ENCODE measurements at places on chromosomes 5 and 9.

DNA sequence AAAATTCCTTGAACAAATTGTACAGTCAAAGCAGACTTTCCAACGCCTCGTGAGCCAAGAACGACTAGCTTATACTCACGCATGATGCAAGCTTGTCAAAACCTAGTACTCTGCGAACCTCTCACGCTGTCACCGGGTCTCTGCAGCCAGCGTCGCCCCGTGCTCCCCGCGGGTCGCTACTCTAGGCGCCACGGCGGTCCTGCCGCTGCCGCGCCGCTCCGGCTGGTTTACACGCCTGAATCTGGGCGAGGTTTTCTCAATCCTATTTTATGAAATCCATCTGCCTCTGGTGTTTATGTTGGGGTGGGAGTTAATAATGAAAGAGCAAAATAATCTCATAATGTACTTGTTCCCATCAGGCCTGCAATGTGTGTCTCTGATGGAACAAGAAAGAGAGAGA lies 90.9 kb downstream of the SV2C start:
- no peak for DNase-seq

DNA sequence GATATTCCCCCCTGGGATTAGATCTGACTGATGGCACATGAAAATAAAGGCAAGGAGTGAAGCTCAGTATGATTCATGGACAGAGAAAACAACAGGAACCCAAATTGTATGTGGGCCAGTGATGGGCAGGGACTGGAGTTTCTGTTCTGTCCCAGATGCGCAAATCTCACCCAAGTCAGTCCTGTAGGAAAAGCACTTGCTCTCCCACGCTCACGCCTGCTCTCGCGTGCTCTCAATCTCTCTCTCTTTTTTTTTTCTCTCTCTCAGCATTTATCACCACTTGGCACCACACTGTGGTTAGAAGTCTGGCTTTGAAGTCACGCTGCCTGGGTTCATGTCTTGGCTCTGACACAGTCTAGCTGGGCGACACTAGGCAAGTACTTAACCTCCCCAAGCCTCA lies 106.5 kb upstream of the LRRTM2 start:
- no peak for DNase-seq

DNA sequence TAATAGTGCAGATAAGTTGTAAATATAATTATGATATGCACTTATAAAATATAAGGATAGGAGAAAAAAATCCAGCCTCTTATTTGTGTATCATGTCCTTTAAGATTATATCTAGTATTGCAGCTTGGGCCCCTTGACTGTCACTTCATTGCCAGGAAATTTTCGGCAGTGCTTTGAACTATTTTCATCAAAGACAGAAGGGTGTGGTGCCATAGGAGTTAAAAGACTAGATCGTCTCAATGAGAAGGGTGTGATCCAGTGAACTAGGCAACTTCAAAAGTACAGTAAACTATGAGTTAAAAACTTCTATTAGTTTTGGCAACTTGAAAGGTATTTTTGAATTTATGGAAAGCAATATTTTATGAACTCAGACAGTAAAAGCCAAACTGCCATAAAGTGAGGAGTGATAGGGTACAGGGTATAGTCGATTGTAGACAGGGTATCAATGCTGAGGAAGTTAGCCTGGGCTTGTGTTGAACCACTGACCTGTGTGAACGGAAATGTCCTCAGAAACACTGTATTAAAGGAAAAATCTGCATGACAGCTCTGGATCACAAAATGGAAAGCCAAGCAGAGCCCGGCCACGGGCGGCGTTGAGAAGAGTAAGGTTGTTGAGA lies 48.6 kb upstream of the IZUMO3 start:
- no peak for DNase-seq

DNA sequence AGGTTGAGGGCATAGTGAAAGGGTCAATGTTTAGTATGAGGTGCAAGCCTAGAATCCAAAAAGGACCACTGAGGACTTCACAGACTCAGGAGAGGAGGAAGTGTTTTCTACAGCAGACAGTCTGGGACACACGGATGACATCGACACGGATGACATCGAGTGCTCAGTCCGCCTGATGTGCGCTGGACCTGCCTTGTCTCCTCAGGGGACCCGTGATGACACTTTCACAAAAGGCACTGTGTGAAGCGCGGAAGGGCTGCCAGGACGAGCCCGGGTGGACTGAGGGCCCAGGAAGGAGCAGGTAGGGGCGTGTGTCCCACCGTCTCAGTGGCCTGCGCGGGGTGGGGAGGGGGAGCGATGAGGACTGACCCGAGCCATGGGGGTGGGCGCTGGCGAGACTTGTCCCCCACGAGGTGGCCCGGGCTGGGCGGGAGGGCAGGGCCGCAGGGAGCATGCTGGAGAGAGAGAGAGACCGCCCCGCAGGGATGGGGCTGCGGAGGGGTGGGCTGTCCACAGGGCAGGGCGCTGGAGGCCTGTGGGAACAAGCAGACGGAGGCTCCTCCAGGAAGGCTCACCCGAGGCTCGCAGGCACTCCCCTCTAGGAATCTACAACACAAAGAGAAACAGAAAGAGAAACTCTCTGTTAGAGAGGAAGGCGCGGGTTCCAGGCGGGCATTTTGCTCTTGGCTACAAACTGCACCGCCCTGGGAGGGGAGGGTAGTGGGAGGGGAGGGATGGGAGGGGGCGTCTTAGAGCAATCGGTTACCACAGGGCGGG lies 54.9 kb downstream of the USP20 start:
- no peak for DNase-seq

DNA sequence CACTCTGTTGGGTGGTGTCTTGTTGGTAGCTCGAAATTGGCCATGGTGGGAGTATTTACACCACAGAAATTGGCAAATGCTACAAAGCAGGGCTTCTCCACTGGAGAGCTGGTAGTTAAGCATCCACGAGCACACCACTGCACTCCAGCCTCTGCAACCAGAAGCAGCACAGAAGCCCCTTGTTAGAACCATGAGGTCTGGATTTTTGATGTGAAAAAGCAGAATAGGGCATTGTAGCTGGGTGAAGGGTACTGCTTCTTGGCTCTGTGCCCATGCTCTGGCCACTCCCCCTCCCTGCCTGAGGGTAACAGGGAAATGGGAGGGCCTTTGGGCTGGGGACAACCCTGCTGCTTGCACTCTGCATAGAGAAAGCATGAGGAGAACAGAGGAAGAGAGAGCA lies 81.2 kb upstream of the UBTD2 start:
- no peak for DNase-seq

- peak; percentile 56 for DNase-seq
These were observed 2.5 kb upstream of the CDK9 start for GRCh38 chr9:127783111-127784008.

GRCh38 chr5:159571501-159572244 lies 241.4 kb upstream of the IL12B start:
- DNase-seq, result no peak

DNA sequence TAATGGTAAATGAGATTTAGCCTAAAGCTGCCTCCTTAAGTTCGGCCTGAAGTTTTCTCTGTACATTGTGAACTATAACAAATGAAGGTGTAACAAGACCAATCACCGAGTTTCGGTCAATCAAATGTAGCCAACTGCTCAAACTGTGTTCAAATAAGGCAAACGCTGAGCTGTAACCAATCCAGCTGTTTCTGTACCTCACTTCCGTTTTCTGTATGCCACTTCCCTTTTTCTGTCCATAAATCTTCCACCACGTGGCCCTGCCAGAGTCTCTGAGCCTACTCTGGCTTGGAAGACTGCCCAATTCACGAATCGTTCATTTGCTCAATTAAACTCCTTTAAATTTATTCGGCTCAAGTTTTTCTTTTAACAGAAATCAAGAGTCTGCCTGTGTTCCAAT lies 193.5 kb upstream of the KLF9 start:
- DNase-seq, result no peak

DNA sequence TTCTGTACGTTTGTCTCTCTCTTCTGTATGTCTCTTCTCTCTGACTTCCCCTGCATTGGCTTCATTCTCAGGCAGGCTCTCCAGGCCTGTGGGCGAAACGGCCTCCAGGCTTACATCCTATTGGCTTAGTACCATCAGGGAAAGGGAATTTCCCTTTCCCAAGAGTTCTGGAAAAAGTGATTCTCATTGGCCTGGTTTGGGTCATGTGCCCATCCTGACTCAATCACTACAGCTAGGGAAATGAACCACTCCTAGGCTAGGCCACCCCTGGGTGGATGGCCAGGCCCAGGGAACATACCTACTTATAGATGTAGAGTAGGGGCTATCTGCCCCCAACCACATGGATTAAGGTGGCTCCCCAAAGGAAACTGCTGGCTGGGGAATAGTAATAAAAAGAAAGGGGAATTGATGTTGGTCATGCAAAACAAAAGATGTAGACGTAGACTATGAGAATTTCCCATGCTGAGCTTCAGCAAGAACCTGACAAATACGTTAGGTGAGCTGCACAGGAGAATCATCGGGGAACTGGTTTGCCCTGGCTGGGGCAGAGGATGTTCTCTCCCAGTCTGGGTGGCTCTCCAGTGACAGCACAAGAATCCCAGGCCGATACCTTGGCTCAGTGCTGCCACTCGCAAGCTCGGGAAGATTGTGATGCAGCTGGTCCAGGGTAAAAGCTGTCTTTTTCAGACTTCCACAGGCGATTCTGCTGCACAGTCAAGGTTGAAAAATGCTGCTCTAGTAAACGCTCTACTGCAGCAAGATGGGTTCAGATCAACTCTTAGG lies 3.7 kb upstream of the EGR1 start:
- DNase-seq, result no peak

DNA sequence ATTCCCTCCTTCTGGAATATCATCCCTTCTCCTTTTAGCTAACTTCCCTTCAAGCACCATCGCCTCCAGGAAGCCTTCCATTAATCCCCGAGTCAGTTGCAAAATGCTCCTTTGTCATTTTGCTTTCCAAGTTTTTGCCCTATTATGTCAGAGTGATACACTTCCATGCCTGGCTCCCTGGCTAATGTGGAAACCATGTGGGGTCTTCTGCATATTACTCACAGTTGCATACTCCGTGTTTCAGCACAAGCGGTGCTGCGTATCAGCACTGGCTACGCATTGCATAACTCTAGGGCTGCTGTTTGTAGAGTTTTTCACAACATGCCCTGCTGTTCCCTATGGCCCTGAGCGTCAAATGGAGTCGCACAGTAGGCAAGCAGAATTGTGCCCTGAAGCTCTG lies 1.9 kb downstream of the TEX53 start:
- DNase-seq, result no peak

DNA sequence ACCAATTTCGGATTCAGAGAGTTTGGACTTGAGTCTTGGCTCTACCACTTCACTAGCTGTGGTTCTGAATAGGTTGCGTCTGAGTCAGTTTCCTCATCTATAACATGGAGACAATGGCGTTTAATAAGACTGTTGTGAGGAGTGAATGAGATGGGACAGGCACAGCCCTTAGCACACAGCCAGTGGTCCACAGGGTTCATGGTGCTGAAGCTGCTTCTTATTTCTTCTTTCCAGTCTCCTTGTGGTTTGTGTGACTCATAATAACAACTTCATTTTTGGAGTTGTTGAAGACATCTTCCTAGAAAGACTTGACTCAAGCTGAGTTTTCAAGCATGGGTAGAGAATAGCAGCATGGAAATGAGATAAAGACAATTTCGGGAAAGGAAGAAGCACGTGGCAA lies 172.6 kb upstream of the PPP2R2B start:
- DNase-seq, result no peak

DNA sequence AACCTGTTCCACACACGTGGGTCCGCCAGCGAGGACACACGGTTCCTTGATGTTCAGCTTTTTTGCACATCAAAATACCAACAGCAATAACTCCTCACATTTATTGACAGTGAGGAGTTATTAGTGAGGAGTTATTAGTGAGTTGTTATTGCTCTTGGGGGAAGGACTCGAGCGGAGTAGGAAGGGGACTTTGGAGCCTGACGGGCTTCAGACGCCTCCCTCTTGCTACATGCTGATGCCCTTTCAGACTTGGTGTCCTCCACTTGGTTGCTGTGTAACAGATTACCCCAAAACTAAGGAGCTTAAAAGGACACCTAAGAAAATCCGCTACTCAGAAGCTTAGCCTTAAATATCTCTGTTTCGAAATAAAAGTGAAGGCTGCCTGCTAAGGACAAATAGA lies 181.9 kb upstream of the MSX2 start:
- DNase-seq, result no peak

- no peak for DNase-seq
These were observed 22.6 kb upstream of the MAMDC2 start for GRCh38 chr9:70020991-70021571.

DNA sequence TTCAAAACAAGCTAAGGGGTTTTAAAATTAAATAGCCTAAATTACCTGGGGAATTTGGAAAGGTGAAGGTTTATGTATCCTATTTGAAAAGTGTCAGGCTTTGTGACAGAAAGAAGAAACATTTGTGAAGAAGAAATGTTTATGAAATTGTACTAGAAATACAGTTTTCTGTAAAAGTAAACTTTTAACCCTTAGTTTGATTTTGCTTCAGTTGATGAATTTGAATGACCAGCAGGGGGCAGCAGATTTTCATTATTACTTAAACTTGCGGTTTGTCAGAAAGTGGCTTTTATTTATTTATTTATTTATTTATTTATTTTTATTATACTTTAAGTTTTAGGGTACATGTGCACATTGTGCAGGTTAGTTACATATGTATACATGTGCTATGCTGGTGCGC lies 58.1 kb downstream of the NNT start:
- no peak for DNase-seq

GRCh38 chr9:93830606-93831005 lies 124.5 kb downstream of the BARX1 start:
- no peak for DNase-seq

- DNase-seq, result no peak
These were observed 58.6 kb downstream of the SLC22A5 start for GRCh38 chr5:132428147-132428482.

GRCh38 chr5:40678026-40678425 lies 1.7 kb upstream of the PTGER4 start:
- no peak for DNase-seq

GRCh38 chr9:903886-904285 lies 62.4 kb downstream of the DMRT1 start:
- no peak for DNase-seq

GRCh38 chr5:42950116-42950455 lies 90.0 kb downstream of the ANXA2R start:
- DNase-seq, result no peak

DNA sequence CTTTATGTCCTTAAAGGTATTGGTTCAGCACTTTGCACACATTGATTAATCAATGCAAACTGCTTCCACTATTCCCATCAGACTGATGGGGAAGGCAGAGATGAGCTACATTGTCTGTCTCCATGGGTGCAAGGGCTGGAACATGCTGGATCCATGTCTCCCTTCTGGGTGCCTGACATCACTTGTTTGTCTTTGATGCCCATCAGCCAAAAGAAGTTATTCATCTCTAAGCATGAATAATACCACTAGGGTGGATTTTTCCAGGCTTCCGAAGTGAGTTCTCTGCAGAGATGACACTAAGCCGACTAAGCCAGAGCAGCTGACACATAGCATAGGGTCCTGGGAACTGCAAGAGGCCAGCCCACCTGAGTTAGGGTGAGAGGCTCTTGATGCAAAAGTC lies 8.7 kb downstream of the FGF1 start:
- no peak for DNase-seq

Data from GM12892 (cell line).